Astrocyte (in vitro differentiated cells and primary cell): ENCODE measurements at places on chromosomes 7 and 10. TPM values are rescaled to one million over a fixed set of nuclear protein-coding genes. Genes with fewer than 3 reads are reported as not detected.

GRCh38 chr7:128103498-128104107 lies 72.4 kb upstream of the LRRC4 start:
- H3K27ac ChIP-seq, result no peak overlapping the region
- H3K36me3 ChIP-seq, result no peaks in the 10 kb centered on the region
- no peak for DNase-seq

Gene HGF
- not detected in 2 replicates for total RNA-seq

DNA sequence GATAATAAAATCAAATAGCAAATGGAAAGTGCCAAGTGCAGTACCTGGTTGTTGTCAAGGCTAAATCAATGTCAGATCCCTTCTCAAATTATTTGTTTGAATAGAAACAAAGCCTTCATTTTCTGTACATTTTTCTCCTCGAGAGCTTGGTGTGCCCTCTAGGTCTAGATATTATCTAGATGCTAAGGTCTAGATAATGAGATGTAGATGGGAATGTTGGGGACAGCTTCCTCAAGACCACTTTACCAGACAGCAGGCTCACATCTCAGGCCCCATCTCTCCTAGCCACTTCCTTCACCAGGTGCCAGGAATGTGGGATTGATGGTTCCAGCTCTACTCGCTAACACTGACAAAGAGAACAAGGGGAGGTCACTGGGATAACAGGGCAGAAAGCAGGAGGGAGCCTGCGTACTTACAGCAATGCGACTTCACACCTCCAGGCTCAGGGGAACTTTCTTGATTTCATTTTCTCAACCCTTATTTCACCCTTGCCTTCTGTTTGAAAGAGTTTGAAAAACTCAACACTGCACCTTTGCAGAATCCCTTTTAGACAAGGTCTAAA lies 451.4 kb upstream of the VSTM2A start:
- no peaks in the 10 kb centered on the region for H3K4me1 ChIP-seq
- no peaks in the 10 kb centered on the region for H3K36me3 ChIP-seq
- no peaks in the 10 kb centered on the region for H3K27me3 ChIP-seq
- no peak overlapping the region for H3K4me3 ChIP-seq
- DNase-seq, result no peak

- peak; percentile 51 for DNase-seq
- peaks cover 4% of the 10 kb centered on the region for H3K4me1 ChIP-seq
- no peak overlapping the region for H3K4me3 ChIP-seq
- peaks cover 2% of the 10 kb centered on the region for H3K27me3 ChIP-seq
- H3K27ac ChIP-seq, result no peak overlapping the region
Observed at GRCh38 chr10:34854147-34854601, 39.1 kb upstream of the PARD3 start.

- H3K27me3 ChIP-seq, result no peaks in the 10 kb centered on the region
- no peak overlapping the region for H3K4me3 ChIP-seq
- H3K27ac ChIP-seq, result no peak overlapping the region
- no peaks in the 10 kb centered on the region for H3K36me3 ChIP-seq
- H3K4me1 ChIP-seq, result no peaks in the 10 kb centered on the region
Observed at GRCh38 chr10:32481606-32482005, 35.7 kb downstream of the CCDC7 start.

Gene MSS51
- 0.87 and 1.1 TPM in 2 replicates for total RNA-seq

DNA sequence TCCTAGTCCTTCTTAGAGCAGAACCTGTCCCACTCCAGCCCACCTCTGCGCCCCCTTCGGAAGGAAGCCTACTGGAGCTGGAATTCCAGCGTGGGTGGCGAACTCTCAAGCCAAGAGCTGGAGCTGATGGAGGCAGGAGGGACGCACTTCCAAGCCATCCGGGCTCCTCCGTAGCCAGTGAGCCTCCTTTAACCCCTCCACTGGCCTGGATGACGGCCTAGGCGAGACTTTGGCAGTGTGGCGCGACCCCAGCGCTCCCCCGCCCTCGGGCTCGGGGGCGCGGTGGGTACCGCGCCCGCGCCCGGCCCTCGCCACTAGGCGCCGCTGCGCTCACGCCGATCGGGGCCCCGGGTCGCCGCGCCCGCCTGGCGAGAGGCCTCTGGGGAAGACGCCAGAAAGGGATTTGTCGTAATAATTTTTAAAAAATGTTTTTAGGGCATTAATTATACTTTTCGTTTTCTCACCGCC lies 5.1 kb upstream of the EMX2 start:
- no peaks in the 10 kb centered on the region for H3K36me3 ChIP-seq
- DNase-seq, result no peak

- H3K4me1 ChIP-seq, result no peaks in the 10 kb centered on the region
- H3K27ac ChIP-seq, result no peak overlapping the region
- peaks cover 24% of the 10 kb centered on the region for H3K36me3 ChIP-seq
- H3K4me3 ChIP-seq, result no peak overlapping the region
- H3K27me3 ChIP-seq, result no peaks in the 10 kb centered on the region
- DNase-seq, result no peak
Observed at GRCh38 chr10:860519-860918, 71.0 kb downstream of the LARP4B start.

GRCh38 chr7:12111422-12112405 lies 99.4 kb upstream of the TMEM106B start:
- peaks cover 8% of the 10 kb centered on the region for H3K4me1 ChIP-seq
- peak overlapping the region; percentile 56 for H3K4me3 ChIP-seq
- H3K27ac ChIP-seq, result no peak overlapping the region
- peak; percentile 68 for DNase-seq

GRCh38 chr7:87934699-87935383 lies 790 bp downstream of the ADAM22 start:
- peak overlapping the region; percentile 69 for H3K4me3 ChIP-seq
- peaks cover 7% of the 10 kb centered on the region for H3K27me3 ChIP-seq
- no peaks in the 10 kb centered on the region for H3K36me3 ChIP-seq
- H3K27ac ChIP-seq, result no peak overlapping the region
- peak; percentile 10 for DNase-seq
- peaks cover 5% of the 10 kb centered on the region for H3K4me1 ChIP-seq

DNA sequence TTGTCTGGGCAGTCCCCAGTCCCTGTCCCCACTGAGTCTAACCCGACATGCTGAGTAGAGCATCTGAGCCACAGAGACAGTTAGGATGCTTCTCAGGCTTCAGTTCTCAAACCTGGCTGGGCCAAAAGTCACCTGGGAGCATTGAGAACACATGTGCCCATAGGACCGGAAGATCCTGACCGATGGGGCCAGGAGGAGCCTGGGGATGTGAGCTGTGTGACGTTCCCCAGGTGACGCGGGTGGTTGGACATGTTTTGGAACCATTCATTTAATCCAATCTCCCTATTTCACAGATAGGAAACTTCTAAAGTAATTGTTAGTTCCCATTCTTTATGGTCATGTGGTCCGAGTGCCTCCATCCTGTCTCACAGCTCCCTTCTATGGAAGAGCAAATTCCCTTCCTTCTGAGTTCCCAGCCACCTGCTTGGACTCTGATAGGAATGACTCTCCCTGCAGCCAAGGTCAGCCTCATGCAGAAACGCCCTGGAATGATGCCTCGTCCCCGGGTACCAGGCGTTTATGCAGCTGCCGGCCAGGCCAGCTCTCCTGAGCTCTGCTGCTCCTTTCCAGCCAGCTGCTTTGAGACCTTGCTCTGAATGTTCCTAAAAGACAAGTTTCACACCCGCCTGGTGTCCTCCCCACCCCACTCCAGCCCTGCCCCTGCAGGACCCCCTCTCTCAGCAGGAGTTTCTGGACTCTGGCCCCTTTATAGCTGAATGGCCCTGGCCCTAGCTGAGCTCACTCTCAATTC lies 166.5 kb upstream of the RHEB start:
- DNase-seq, result no peak
- no peak overlapping the region for H3K4me3 ChIP-seq
- no peak overlapping the region for H3K27ac ChIP-seq
- no peaks in the 10 kb centered on the region for H3K36me3 ChIP-seq

DNA sequence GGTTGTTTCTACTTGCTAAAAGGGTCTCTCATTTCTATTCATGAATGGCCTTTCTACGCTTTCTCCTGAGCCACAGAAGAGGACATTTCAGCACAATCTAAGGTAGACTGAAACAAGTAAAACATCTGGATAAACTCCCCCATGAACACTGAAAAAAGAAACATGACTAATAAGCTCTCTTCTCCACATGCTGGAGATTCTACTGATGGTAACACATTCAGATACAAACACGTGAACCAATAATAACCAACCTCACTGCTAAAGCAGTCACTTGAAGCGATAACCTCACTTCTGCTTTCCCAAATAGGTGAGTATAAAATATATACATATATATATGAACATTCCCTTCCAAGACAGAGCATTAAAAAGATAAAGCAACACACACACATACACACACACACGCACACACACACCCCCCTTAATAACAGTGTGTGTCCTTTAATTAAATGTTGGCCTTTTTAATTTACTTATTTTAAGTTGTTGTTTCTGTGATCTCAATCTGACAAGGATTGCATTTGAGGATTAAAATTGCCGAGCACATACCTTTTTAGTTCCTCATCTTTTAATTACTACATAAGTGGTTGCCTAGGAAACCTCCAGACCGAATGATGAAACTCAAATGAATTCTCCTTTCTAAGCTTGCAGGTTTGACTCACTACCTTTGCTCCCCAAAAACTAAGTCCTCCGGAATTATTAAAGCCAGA lies 292.4 kb upstream of the KLF14 start:
- peaks cover 4% of the 10 kb centered on the region for H3K4me1 ChIP-seq
- DNase-seq, result peak; percentile 80
- no peaks in the 10 kb centered on the region for H3K36me3 ChIP-seq
- peak overlapping the region; percentile 47 for H3K27ac ChIP-seq

Gene GNAT3
- not detected in 2 replicates for total RNA-seq
